Stimulated activated CD8-positive, alpha-beta memory T cell treated with anti-CD3 and anti-CD28 coated beads, Interleukin-2, amount 100 ng/mL, for 1 hour (primary cell): ENCODE measurements at places on chromosomes 12 and 14.

DNA sequence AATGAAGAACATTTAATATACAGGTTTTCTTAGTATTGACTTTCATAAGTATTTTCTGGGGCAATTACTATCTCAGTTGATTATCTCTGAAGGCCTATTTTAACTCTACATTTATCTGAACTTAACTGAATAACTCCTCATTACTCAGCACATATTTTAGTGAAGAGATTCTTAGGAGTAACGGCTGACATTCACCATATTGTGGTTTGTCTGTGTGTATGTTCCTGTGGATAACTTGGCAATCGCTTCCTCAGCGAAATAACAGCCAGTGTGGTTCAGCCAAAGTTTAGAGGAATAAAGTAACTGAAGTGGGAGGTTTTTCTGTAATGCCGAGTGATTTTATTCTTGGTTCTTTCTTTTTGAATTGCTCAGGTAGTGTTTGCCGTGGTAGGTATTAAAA is 168.0 kb downstream of the RAD51B start:
- DNase-seq: no peak

DNA sequence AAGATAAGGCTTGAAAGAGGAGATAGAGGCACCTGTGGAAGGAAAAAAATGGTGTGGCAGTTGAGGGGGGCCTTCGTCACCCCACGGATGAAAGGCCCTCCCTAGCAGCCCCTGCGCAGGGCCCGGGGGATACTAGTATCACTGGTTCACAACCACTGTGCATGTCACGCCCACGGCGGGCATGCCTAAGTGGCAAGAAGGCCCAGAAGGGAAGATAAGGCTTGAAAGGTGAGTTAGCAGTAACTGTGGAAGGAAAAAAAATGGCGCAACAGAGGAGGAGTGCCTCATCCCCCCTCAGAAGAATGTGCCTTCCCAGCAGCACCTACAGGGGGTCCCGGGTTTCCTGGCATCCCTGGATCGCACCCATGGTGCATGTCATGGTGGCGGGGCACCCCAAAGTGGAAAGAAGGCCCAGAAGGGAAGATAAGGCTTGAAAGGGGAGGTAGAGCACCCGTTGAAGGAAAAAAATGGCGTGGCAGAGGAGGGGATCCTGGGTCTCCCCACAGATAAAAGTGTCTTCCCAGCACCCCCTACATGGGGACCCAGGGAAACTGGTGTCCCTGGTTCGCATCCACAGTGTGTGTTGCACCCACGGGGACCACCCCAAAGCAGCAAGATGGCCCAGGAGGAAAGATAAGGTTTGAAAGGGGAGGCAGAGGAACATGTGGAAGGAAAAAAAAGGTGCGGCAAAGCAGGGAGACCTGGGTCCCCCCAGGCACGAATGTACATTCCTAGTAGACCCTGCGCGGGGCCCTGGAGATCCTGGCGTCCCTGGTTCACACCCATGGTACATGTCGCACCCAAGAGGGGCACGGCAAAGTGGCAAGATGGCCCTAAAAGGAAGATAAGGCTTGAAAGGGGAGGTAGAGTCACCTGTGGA is 279.2 kb downstream of the ALG10 start:
- no peak for DNase-seq

- DNase-seq: no peak
Measured at GRCh38 chr12:127857661-127858060, 409.3 kb upstream of the TMEM132C start.

DNA sequence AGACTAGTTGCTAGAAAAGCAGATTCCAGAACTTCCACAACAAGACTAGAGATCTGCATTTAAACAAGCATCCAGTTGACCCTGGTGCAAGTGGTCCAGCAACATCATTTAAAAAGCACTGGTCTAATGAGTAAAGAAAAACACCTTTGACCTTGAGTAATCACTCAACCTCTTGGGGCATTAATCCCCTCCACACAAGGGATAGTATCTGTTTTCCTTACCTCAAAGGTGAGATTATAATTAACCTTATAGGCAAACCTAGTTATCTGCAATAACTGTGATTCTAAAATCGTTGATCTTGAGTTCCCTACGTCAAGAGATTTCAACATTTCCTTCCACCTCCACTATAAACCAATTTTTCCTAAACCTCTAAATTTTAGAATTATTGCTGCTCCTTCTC is 1.1 kb downstream of the KDM5A start:
- no peak for DNase-seq

DNA sequence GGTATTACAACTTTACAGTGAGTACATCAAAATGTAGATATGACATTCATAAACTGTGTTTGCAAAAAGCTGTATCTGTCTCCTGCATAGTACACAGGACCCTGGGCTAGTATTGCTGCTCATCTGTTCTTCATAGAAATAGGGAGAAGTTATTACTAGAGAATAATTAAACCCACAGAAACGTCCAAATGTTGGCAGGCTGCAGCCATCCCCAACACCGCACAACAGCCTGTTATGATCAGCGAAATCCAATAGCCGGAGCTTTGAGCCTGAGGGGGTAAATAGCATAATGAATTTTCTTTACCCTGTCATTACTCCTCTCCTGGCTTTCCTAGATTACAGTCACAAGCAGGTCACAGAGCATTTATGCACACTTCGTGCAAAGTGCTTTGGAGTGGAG is 178.0 kb downstream of the DACT1 start:
- DNase-seq: no peak

GRCh38 chr14:89625731-89626232 is 208.7 kb upstream of the FOXN3 start:
- DNase-seq: no peak

GRCh38 chr12:52873832-52874572 is 25.2 kb upstream of the KRT78 start:
- peak; percentile 48 for DNase-seq

GRCh38 chr12:32454075-32454474 is 54.7 kb downstream of the FGD4 start:
- DNase-seq: no peak

DNA sequence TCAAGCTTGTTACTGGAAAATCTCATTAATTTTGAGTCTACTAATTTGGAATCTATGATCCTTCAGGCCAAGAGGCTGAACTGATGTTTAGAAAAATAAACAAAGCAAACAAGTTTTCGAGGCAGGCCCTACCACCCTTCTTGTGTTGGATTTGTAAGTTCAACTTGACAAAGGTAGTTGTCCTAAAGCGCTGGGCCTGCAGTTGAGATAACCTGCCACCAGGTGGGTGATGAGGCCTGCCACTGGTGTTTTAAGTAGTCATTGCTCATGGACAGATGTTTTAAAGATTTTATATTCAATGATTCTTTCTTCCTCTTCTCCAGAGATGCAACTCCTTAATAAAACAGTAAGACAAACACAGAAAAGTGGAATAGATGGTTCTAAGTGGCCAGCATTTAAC is 19.4 kb downstream of the ACVRL1 start:
- DNase-seq: no peak
